ENCODE measurements at places on chromosomes 2 and 18.
A peak's percentile ranks its signal among the peaks of the same experiment; 100 is the strongest.

DNA sequence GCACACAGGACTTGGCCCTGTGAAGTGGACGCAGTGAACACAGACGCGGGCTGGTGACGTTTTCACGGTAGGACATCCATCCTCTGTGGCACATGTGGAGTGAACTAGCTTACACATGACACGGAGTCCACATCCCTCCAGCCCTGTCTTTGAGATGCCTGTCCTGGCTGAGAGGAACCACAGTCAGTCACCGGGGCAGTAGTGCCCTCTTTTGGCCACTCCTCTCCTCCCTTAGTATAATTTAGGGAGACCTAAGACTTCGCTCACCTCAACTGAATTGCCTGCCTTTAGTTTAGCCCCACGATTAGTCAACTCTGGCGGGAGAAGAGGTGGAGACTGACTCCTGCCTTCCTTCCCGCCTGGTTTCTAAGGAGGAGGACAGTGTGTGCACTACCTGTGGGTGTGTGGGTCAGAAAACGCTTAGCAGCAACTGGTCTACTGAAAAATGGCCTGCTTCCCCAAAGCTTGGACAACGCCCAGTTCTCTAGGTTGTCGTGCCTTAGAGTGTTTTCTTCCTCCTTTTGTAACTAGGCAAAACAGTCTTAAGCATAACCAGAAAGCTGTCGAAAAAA is 70.6 kb downstream of the MBP start:
- DNase-seq: peak; percentile 79

DNA sequence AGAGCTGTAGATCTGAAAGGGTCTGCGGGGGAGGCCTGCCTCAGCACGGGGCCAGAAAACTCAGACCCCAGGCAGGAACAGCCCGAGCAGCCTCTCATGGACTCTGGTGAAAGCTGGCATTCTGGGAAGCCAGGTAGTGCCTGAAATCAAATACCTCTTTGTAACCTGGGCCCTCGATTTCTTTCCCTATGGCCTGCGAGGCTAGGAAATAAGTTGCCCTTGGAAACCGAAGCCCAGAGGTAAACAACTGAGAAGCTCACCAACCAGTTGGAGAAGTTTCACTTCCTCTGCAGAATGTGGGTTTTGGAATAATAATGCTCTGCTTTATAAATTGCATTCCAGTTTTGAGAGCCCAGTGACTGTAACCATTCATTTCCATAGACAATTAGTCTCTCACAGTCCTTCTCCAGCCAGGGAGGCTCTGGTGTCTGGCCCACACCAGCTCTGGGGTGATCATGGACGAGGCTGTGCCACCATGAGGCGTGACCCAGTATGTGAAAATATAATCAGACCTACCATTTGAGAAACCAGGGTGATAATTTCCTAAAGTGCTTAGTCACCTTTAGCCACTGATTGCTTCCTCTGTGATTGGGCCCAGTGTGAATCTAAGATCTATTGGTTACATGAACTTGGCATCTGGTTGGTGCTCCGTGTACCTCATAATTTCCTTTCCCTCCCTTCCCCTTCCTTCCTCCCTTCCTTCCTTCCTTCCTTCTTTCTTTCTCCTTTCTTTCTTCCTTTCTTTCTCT is 133.1 kb upstream of the PELI1 start:
- DNase-seq: peak; percentile 15

DNA sequence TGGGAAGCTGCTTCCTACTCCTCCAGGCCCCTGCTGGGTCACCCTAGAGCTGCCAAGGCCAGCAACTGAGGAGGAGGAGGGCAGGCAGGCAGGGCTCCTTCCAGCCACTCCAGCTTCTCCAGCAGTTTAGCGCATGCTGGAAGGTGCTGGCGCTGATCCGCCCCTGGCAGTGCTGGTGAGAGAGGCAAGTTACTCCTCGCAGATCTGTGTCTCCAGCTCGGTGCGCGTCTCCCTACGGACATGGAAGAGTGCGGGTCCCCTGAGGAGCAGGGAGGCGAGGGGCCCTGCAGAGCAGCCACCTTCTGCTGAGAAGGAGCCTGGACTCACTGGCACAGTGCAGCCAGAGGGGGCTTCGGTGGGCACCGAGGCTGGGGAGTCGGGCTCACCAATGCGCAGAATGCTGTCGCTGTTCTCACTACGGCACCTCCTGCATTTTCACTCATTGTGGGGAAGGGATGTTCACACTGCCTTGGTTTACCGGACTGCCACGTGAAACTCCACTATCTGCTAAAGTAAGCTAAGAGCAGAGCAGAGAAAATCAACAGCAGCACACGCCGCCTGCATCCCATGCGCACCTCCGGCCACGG is 206.0 kb downstream of the HDAC4 start:
- no peak for DNase-seq

DNA sequence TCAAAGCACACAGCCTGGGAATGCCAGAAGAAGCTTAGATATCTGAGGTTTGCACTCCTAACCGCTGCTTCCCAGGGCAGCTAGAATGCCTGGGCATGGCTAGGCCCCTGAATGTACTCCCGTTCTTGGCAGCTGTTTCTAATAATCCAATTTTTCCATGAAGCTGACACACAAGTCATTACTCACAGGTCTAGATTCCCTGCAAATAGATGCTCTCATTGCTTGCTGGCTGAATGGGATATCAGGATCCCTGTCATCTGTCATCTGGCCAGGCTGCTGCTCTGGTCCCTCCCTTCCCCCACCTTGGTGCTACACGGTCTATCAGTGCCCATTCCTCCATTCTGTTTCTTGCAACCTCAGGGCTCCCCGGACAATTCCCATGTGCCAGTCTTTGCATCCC is 40.7 kb upstream of the TEX51 start:
- DNase-seq: no peak

DNA sequence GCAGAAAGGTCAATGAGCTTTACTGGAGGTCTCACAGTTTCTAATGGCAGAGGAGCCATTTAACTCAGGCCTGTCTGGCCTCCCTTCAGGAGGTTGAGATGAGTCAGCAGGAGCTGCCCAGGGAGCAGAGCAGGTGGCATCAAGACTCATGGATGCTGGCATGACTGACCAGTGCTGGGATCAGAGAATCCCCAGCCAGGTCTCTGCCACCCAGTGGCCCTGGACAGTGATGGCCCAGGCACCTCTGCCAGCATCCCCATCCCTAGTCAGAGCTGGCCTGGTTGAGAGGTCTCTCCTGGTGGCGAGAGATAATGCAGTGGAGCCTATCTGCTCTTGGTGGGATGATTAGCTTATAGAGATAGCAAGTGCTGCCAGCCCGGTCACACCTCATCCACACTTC is 43.1 kb downstream of the GYPC start:
- no peak for DNase-seq

GRCh38 chr2:199946836-199947235 is 8.5 kb downstream of the TYW5 start:
- no peak for DNase-seq

DNA sequence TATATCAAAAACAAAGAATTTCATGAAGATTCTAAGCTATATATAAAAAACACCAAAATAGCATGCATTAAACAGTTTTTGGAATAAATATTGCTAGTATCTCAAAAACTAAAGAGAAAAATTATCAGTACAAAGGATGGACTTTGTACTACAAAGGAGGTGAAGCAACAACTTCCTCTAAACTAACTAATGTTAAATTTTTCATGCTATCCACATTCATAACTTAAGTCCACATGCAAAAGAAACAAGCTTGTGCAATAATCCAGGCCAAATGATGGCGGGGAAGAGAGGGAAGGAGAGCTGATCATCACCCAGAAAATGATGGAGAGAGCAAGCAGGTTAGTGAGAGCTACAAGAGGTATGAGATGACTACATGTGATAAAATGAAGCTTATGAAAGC is 70.1 kb downstream of the KIDINS220 start:
- DNase-seq: no peak

- DNase-seq: no peak
These were observed 213.9 kb downstream of the NDUFA10 start for GRCh38 chr2:239811111-239811781.

- DNase-seq: no peak
These were observed 44.2 kb downstream of the SP140 start for GRCh38 chr2:230269715-230270114.

- no peak for DNase-seq
These were observed 73.6 kb downstream of the CCDC141 start for GRCh38 chr2:178976351-178976750.

- no peak for DNase-seq
These were observed 1708.9 kb upstream of the CELF4 start for GRCh38 chr18:39274535-39274934.

DNA sequence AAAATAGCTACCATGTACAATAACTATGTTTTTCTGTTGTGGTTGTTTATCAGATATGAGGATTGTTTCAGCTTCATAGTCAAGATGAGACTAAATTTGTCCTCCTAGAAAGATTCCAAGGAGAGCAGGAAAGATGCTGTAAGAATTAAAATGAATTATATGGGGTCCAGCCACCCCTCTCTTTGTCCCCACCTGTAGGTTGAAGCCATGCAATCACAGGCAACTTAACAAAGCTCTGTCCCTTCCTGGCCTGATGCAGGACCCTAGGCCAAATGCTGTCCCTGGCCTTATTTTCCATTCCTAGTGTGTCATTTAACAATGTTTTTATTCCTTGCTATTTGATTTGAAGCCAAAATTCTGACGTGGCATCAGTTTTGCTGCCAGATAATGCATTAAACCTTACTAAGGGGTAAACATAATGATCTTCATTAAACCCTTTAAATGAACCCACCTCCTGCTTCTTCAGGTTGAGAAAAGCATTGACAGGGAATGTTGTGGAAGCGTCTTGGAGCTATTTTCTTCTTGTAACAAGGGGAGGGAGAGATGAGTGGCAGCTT is 240.9 kb upstream of the ZNF521 start:
- DNase-seq: no peak

GRCh38 chr2:95698146-95698545 is 106.3 kb downstream of the TRIM43 start:
- no peak for DNase-seq

- no peak for DNase-seq
These were observed 103.8 kb downstream of the GAREM1 start for GRCh38 chr18:32366586-32367538.
